Stimulated activated CD8-positive, alpha-beta memory T cell treated with anti-CD3 and anti-CD28 coated beads, Interleukin-15, amount 100 ng/mL, for 24 hours (primary cell): ENCODE measurements at places on chromosomes 1 and 21.

DNA sequence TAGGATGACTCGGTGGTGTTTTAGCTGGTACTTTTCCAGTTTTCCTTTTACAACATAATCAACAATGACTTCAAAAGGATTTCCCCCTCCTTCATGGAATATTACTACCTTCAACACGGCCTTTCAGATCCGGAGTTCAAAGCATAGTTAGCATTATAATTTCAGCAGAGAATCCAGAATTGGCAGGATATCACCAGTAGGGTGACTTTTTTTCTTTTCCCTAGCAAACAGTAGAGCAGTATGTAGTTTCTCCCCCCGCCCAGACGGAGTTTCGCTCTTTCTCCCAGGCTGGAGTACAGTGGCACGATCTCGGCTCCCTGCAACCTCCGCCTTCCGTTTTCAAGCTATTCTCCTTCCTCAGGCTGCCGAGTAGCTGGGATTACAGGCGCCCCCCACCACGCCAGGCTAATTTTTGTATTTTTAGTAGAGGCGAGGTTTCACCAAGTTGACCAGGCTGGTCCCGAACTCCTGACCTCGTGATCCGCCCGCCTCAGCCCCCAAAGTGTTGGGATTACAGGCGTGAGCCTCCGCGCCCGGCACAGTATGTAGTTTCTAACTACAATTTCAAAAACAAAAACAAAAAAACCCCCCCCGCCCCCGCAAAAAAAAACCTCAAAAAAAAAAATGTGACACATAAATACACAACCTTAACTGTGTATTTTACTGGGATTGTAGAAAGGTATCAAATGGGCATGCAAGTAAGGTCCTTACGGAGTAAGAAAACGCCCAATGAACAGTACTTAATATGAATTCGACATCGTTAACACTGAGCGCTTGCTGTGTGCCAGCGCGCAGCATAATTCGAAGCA, 1.5 kb upstream of the COX20 start:
- DNase-seq, result no peak

GRCh38 chr1:53112271-53112774, 30.1 kb downstream of the SLC1A7 start:
- no peak for DNase-seq

GRCh38 chr1:30046751-30047150, 676.6 kb downstream of the MATN1 start:
- DNase-seq, result no peak

DNA sequence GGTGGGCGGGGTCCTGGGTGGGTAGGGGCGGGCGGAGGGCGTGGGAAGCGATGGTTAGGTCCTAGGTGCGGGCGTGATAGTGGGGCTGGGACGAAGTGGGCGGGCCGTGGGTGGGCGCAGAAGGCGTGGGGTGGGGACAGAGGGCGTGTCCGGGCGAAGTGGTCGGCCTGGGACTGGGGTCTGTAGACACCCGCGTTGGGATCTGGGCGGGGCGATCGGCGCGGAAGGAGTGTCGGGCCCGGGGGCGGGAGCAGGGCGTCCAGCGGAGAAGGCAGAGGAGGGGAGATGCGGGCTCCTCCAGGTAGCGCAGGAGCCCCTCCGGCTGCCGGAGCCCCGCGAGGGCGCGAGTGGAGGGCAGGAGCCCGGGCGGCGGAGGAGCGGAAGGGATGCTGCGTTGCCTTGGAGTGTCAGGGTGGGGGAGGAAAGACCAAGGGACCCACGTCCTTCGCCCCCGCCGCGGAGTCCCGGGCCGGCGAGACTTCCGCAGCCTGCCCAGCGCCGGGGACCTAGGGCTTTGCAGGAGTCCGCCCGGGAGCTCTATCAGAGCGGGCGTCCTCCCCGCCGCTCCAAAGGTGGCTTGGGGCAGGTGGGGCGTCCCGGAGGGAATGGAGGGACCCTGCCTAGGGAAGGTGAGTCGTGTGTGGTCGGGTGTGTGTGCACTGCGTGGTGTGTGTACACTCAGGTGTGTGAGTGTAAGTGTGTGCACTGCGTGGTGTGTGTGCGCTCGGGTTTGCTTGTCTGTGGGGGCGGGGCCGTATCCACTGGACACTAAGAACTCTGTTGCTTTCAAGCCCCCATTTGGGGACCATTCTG, 27.0 kb upstream of the PRSS38 start:
- DNase-seq, result peak; percentile 43

DNA sequence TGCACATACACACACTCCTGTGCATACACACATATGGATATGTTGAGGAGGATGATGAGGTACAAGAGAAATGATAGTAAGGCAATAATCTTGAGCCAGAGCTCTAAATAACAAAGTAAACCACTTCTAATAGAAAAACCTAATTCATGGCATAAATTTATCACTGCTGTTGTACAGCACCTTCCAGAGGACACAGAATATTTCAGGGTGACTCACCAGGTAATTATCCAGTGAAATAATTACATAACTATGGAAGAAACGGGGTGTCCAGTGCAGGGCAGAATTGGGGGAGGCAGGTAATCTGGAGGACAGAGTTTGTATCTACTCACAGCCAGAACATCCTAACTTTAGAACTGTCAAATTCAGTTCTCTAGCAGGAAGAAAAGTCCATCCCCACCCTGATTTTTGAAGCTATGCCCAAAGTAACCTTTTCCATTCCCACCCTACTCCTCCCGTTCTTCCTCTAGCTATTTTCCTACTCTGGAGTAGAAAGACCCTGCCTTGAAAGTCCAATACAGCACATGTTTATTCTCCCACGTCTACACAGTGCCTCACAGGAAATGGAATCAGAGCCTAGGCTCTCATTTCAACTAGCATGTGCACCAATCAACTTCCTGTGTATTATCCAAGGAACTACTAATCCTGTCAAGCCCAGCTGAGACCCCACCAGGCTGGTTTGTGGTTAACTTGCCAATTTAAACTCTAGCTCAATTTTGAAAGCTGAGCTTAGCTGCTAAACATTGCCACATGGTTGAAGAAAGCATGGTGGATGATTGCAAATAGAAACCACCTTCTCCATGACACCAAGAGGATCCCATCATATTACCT, 96.6 kb downstream of the PTPN14 start:
- DNase-seq, result no peak

DNA sequence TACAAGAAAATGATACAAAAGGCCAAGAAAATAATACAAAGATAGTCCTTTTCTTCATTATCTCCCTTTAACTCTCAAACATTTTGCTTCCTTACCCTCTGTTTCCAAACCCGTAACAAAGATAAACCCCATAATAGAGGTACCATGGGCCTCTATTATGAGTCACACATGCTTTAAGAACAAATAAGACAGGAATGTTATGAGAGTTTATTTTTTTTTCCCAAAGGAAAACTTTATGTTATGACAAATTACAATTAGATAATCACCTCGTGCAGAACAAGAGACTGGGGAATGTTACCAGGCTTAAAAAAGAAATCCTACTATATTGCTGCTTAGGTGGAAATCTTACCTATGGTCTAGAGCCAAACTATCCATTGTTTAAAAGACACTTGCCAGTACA, 272.0 kb downstream of the BRINP3 start:
- no peak for DNase-seq
